NCI-H1048 (cell line): ENCODE measurements at places on chromosomes 12 and 14.

DNA sequence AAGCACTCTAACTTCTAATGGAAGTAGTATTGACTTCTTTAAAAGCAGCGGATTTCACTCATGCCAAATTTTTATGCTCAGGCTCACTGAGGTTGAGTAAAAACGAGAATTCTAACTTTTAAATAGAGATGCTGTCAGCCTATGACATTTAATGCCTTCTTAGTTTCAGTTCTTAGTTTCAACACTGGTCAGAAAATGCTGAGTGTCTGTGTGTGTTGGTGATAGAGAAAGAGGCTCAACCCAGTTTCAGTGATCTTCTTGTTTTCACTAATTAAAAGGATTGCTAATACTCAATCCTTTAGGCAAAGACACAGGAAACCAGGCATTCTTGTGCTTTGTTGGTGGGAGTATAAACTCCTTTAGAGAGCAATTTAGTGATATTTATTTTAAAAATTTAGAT is 31.0 kb downstream of the PEBP1 start:
- DNase-seq, result no peak

- DNase-seq, result no peak
Measured at GRCh38 chr12:11813438-11813813, 164.0 kb downstream of the ETV6 start.

GRCh38 chr12:93059925-93060665 is 131.0 kb upstream of the EEA1 start:
- DNase-seq, result no peak

- no peak for DNase-seq
Measured at GRCh38 chr12:6627616-6628015, 8.1 kb downstream of the LPAR5 start.

DNA sequence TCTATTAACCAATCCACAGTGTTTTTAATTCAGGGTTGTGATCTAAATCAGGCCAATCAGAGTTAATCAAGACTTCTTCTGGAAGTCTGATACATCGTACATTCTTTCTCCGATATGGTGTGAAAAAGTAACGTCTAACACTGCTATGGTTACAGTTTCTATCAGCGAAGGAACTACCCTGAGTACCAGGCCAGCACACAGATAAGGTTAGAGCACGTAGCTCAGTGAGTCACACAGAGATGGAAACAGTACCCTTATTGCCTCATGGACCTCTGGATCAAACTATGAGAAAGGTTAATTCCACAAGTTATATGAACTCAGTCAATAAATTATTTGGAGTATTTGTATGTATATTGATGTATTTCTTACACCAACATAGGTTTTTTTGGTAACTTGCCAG is 3.3 kb downstream of the OR6C68 start:
- DNase-seq, result no peak

GRCh38 chr14:98915625-98916024 is 356.4 kb downstream of the BCL11B start:
- DNase-seq, result no peak

- no peak for DNase-seq
Measured at GRCh38 chr14:76053572-76054355, 68.2 kb downstream of the IFT43 start.

- no peak for DNase-seq
Measured at GRCh38 chr12:5650829-5651461, 219.0 kb downstream of the NTF3 start.

DNA sequence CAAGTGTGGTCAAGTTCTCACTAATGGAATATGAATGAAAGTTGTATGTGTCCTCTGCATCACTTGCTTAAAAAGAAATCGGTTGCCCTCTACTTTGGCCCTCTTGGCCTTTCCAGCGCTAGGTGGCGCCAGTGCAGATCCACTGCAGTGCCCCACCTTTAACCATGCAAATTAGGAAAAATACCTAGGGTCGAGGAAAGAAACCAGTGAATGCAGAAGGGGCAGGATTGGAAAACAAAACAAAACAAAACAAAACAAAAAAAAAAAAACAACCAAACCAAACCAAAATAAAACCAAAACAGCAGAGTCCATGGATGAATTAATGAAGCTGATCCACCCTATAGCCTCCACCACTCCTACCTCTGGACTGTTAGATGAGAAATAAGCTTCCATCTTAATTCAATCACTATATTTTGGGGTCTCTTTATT is 12.9 kb upstream of the NEMF start:
- peak; percentile 38 for DNase-seq

GRCh38 chr14:44829021-44829420 is 132.7 kb downstream of the KLHL28 start:
- no peak for DNase-seq

DNA sequence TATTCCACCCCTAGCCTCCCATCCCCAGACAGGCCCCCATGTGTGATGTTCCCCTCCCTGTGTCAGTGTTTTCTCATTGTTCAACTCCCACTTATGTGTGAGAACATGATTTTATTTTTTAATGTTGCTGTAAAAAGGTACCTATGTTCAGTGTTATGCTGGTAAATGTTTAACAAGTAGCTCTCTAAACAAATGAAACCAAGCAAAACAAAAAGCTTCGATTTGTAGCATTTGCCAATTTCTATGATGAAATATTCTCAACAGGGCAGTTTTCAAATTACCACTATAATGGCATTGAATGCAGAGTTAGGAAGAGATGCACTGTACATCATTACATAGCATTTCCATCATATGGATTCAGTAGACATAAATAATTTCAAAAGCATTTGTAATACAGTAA is 410.6 kb downstream of the MDGA2 start:
- no peak for DNase-seq

GRCh38 chr12:122362755-122363154 is 59.7 kb downstream of the CLIP1 start:
- DNase-seq, result no peak

GRCh38 chr12:31594681-31595080 is 3.7 kb upstream of the DENND5B start:
- DNase-seq, result no peak

- no peak for DNase-seq
Measured at GRCh38 chr12:52233462-52234207, 592 bp downstream of the KRT7 start.

GRCh38 chr14:90508536-90509254 is 111.9 kb downstream of the CALM1 start:
- DNase-seq, result no peak

- DNase-seq, result no peak
Measured at GRCh38 chr12:99736760-99737269, 89.3 kb downstream of the GARIN6 start.

DNA sequence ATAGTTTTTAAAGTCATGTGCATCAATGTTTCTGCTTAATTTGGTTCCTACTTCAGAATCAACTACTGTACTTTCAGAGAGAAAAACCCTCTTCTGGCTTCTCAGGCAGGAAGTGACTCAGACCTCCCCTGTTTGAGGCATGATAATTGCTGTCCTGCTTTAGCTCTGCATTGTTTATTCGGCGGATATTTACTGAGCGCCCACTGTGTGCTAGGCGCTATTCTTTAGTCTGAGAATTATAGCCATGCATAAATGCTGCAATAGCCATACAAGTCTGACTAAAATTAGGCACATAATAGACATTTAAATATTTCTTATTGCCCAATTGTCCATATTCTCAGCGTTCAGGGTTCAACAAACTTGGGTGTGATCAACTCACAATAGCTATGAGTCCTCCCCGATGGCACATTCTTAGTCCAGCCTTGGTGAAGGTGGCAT is 6.1 kb upstream of the AMIGO2 start:
- DNase-seq, result no peak

- no peak for DNase-seq
Measured at GRCh38 chr14:50008974-50009373, 107.4 kb downstream of the VCPKMT start.

GRCh38 chr14:100142073-100143040 is 17.1 kb downstream of the DEGS2 start:
- no peak for DNase-seq

GRCh38 chr12:89225401-89225800 is 126.9 kb downstream of the DUSP6 start:
- no peak for DNase-seq

GRCh38 chr14:82796086-82796485 is 1262.4 kb upstream of the SEL1L start:
- no peak for DNase-seq

- no peak for DNase-seq
Measured at GRCh38 chr12:77725611-77726010, 105.1 kb upstream of the NAV3 start.

DNA sequence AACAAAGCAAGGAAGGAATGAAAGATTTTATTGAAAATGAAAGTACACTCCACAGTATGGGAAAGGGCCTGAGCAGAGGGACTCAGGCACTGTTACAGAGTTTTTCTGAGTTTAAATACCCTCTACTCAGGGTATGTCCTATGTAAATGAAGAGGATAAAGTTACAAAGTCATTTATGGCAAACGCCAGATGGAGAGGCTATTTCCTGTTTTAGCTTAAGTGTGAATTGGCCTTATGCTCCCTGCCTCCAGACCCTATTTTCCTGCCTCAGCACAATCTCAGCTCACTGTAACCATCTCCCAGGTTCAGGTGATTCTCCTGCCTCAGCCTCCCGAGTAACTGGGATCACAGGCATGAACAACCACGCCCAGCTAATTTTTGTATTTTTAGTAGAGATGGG is 6.8 kb upstream of the PHC1 start:
- no peak for DNase-seq

- DNase-seq, result no peak
Measured at GRCh38 chr12:61554268-61555008, 705.8 kb upstream of the USP15 start.

- DNase-seq, result no peak
Measured at GRCh38 chr14:36666416-36667206, 5.0 kb downstream of the PAX9 start.

DNA sequence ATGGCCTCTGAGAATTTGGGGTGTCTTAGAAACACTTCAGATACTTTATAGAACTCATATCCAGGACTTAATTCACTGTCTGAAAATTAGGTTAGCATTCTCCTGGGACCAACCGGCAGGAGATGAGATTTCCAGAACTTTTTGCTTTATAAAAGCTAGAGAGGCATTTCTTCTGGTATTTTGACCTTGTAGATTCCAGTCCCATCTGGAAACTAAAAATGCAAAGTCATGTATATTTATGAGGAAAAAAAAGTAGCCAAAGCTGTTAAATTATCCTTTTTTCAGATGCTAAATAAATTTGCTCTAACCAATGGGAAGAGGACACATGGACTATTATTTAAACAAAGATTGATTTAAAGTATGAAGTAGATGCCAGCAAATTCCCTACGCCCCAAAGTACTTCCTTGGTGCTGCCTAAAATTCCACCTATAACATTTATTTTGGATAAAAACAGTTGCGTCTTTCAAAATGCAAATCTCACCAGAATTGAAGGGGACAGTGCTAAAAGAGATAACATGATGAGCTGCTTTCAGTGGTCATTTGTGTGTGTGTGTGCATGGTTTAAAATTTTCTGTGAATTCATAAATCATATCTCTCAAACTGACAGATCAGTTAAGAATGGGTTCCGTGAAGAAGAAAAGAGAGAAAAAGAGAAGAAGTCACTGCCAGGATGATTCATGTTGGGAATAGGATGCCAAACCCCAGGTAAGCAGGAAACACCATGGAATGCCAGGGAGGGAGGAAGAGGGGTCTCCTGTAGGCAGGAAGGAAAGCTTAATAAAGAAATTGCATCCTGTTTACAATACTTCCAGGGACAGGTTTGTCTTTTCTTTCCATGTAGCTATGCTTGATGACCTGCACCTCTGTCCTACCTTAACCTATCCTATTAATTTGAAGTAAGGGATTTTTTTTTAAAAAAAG is 97.7 kb upstream of the RGS6 start:
- no peak for DNase-seq

- DNase-seq, result no peak
Measured at GRCh38 chr12:105222726-105223351, 13.1 kb downstream of the APPL2 start.

DNA sequence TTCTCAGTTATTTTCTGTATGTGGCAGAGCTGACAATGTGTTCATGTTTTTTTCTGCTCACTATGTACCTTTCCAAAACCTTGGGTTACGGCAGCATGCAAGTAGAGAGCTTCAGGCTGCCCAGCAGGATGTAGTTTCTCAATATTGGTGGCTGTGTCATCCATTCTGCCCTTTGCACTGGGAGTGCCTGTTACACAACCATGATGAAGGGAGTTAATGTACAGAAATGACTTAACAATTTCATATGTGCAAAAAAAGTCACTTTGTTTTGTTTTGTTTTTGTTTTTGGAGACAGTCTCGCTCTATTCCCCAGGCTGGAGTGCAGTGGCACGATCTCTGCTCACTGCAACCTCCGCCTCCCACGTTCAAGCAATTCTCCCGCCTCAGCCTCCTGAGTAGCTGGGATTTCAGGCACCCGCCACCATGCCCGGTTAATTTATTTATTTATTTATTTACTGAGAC is 6.1 kb upstream of the CNIH1 start:
- DNase-seq, result no peak

- DNase-seq, result no peak
Measured at GRCh38 chr12:125184213-125184967, 119.2 kb downstream of the AACS start.

- DNase-seq, result no peak
Measured at GRCh38 chr14:49851813-49852212, 775 bp downstream of the NEMF start.

DNA sequence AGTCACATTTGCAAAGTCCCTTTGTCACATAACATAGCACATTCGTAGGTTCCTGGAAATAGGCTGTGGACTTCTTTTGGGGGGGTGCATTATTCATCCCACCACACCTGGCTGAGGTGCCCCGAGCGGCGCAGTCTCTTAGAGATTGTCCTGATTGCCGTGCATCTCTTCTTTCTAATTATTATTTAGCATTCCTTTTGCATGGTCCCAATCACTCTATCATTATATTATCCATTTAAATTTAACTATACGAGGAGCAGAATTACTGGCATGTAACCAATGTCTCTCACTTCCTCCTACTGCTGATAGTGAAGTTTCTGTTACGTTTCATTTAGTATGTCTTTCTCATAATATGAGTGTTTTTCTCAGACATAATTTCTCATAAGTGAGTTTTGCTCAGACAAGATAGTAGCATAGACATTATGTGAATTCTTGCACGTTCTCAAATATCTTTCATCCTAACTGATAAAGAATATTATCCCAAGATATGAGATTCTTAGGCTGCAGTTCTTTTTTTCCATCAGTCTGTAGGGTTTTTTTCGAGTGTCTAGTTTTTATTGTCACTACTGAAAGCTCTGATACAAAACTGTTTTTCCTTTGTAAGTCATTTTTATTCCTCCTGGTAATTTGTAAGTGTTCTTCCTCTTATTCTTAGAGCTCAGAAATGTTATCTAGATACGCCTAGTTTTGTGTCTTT is 444.3 kb downstream of the NELL2 start:
- DNase-seq, result no peak

DNA sequence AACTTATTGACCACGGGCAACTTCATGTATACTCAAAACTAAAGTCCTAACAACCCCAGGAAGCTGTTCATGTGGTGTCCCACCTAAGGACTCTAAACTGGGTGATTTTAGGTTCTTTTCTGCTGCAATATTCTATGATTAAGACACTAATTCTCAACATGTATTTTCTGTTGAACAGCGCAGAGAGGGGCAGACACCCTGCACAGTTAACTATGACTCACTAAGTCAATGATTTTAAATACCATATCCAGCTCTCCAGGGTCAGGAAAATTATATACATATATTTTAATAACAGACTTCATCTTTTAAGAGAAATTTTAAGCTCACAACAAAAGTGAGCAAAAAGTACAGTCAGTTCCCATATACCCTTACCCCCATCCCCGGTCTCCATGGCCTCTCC is 85.0 kb downstream of the FOXN3 start:
- no peak for DNase-seq
